ENCODE measurements at places on chromosomes 5 and 9. TPM values are rescaled to one million over a fixed set of nuclear protein-coding genes. Genes with fewer than 3 reads are reported as not detected.

DNA sequence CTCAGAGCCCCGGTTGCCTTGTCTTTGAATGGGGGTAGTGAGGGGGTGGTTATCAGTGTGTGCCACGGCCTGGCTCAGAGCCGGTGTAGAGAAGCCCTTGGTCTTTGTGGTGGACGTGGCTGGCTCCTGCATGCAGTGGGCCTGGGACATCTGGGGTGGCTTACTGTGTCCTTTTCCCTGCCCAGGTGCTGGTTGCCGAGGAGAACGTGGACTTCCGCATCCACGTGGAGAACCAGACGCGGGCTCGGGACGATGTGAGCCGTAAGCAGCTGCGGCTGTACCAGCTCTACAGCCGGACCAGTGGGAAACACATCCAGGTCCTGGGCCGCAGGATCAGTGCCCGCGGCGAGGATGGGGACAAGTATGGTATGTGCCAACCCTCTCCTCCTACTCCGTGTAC is 16.5 kb downstream of the FGF18 start:
- no peaks in the 10 kb centered on the region for H3K27me3 ChIP-seq
- H3K36me3 ChIP-seq: no peaks in the 10 kb centered on the region
- H3K4me3 ChIP-seq: no peak overlapping the region
- H3K27ac ChIP-seq: no peak overlapping the region

DNA sequence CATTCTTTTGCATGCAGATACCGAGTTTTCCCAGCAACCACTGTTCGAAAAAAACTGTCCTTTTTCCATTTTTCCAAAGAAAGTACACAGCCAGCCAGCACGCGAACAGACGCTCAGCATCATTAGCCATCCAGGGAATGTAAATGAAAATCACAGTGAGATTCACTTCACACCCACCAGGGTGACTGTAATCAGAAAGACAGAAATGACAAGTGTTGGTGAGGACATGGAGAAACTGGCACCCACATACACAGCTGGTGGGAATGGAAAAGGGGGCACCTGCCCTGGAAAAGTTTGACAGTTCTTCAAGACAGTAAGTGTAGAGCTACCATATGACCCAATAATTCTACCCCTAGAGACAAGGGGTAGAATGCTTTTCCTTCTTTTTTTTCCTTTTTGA is 25.0 kb upstream of the NCS1 start:
- H3K27ac ChIP-seq: no peak overlapping the region
- no peak overlapping the region for H3K4me3 ChIP-seq
- H3K27me3 ChIP-seq: no peaks in the 10 kb centered on the region
- no peaks in the 10 kb centered on the region for H3K36me3 ChIP-seq

GRCh38 chr5:62306896-62307689 is 1.1 kb downstream of the KIF2A start:
- H3K27me3 ChIP-seq: no peaks in the 10 kb centered on the region
- DNase-seq: no peak
- H3K4me1 ChIP-seq: peaks cover 11% of the 10 kb centered on the region
- H3K27ac ChIP-seq: peak overlapping the region; percentile 90

DNA sequence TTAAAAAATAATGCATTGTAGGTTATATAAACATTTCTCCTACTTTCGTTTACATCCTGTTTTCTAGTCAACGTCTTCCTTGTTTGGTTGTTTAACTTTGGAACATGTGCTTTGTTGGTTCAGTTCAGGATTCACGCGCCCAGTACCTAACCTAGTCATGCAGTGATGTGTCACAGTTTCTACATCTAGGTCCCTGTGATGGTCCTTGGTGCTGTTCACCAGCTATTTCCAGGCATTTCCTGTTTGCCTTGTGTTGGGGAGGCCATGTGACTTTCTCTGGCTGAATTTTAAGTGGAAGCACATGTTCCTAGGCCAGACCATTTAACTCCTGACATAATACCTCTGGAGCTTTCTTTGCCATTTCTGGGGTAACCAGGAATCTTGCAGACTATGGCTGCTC is 292.3 kb downstream of the SMARCA2 start:
- no peaks in the 10 kb centered on the region for H3K4me1 ChIP-seq
- H3K4me3 ChIP-seq: no peak overlapping the region
- no peak overlapping the region for H3K27ac ChIP-seq
- H3K36me3 ChIP-seq: no peaks in the 10 kb centered on the region
- DNase-seq: no peak
- H3K27me3 ChIP-seq: no peaks in the 10 kb centered on the region

DNA sequence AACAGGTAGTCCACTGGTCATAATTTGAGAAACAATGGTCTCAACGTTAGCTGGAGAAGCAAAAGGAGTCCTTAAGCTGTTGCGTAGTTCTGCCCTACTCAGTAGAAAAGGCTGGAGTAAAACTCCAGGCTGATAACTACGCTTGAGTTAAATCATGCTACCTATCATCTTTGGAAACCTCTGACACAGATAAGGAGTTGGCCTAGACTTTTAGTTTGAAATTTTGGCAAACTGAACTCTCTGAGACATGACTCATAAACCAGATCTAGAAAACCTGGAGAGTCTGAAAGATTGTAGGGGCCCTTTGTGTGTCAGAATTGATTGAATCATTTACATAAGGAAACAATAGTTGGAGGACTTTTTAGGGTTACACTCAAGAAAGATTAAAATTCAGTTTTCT is 26.3 kb downstream of the NMUR2 start:
- DNase-seq: no peak
- H3K27ac ChIP-seq: no peak overlapping the region
- no peaks in the 10 kb centered on the region for H3K4me1 ChIP-seq
- no peak overlapping the region for H3K4me3 ChIP-seq

GRCh38 chr9:121313458-121314152 is 45.6 kb downstream of the GSN start:
- DNase-seq: no peak
- peaks cover 92% of the 10 kb centered on the region for H3K36me3 ChIP-seq
- no peaks in the 10 kb centered on the region for H3K27me3 ChIP-seq
- no peak overlapping the region for H3K4me3 ChIP-seq
- H3K4me1 ChIP-seq: no peaks in the 10 kb centered on the region
- no peak overlapping the region for H3K27ac ChIP-seq

GRCh38 chr5:149386166-149386565 is 7.1 kb upstream of the IL17B start:
- H3K27me3 ChIP-seq: no peaks in the 10 kb centered on the region
- no peak for DNase-seq
- H3K36me3 ChIP-seq: no peaks in the 10 kb centered on the region

DNA sequence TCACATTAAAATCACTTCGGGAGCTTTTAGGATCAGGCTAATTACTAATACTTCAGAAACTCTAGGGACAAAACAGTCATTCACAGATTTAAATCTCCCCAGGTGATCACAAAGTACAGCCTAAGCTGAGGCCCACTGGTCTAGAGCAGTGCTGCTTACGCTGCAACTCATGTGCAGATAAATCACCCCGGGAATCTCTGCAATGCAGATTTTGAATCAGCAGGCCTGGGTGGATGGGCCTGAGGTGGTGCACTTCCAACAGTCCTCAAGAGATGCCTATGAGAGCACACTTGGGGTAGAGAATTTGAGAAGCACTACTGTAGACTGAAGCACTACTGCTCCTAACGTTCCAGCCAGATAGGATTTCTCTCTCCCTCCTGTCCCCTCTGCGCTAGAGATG is 28.4 kb downstream of the CSF1R start:
- no peak for DNase-seq
- H3K4me3 ChIP-seq: no peak overlapping the region
- no peaks in the 10 kb centered on the region for H3K27me3 ChIP-seq

GRCh38 chr9:89967527-89967926 is 362.7 kb downstream of the GADD45G start:
- no peak overlapping the region for H3K27ac ChIP-seq
- H3K27me3 ChIP-seq: no peaks in the 10 kb centered on the region
- no peak overlapping the region for H3K4me3 ChIP-seq
- H3K4me1 ChIP-seq: peaks cover 3% of the 10 kb centered on the region
- no peak for DNase-seq
- H3K36me3 ChIP-seq: no peaks in the 10 kb centered on the region

DNA sequence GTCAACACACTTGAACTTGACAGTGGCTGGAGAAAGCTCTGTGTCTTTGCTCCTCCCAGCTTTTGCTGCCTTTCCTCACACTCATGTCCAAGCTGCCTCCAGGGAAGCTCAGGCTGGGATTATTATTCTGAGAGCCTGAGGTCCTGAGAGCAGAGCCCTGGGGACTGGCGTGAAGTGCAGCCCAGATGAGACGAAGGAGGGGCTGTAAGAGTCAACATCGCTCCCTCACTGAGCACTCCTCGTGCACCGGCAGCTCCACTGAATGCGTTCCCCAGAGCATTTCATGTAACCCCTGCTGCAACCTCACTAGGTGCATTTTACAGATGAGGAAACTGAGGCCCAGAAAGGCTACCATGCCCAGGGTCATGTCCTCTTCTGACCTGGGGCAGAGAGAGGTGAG is 63.5 kb upstream of the PHYKPL start:
- H3K4me3 ChIP-seq: no peak overlapping the region
- no peak for DNase-seq
- H3K27me3 ChIP-seq: no peaks in the 10 kb centered on the region

- H3K36me3 ChIP-seq: no peaks in the 10 kb centered on the region
- no peaks in the 10 kb centered on the region for H3K27me3 ChIP-seq
- no peak overlapping the region for H3K27ac ChIP-seq
- peak; percentile 68 for DNase-seq
These were observed 50.7 kb downstream of the DBH start for GRCh38 chr9:133686642-133687575.

DNA sequence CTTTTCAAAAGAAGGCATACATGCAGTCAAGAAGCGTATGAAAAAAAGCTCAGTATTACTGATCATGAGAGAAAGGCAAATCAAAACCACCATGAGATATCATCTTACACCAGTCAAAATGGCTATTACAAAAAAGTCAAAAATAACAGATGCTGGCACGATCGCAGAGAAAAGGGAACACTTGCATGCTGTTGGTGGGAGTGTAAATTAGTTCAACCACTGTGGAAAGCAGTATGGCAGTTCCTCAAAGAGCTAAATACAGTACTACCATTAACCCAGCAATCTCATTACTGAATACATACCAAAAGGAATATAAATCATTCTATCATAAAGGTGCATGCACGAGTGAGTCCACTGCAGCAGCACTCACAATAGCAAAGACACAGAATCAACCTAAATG is 24.5 kb downstream of the RETREG1 start:
- H3K36me3 ChIP-seq: no peaks in the 10 kb centered on the region
- H3K4me3 ChIP-seq: no peak overlapping the region
- no peak overlapping the region for H3K27ac ChIP-seq
- H3K27me3 ChIP-seq: no peaks in the 10 kb centered on the region
- H3K4me1 ChIP-seq: no peaks in the 10 kb centered on the region

- H3K27me3 ChIP-seq: no peaks in the 10 kb centered on the region
- no peaks in the 10 kb centered on the region for H3K4me1 ChIP-seq
- no peaks in the 10 kb centered on the region for H3K36me3 ChIP-seq
- no peak for DNase-seq
- no peak overlapping the region for H3K27ac ChIP-seq
- H3K4me3 ChIP-seq: no peak overlapping the region
These were observed 21.9 kb downstream of the SEMA4D start for GRCh38 chr9:89475891-89476440.

DNA sequence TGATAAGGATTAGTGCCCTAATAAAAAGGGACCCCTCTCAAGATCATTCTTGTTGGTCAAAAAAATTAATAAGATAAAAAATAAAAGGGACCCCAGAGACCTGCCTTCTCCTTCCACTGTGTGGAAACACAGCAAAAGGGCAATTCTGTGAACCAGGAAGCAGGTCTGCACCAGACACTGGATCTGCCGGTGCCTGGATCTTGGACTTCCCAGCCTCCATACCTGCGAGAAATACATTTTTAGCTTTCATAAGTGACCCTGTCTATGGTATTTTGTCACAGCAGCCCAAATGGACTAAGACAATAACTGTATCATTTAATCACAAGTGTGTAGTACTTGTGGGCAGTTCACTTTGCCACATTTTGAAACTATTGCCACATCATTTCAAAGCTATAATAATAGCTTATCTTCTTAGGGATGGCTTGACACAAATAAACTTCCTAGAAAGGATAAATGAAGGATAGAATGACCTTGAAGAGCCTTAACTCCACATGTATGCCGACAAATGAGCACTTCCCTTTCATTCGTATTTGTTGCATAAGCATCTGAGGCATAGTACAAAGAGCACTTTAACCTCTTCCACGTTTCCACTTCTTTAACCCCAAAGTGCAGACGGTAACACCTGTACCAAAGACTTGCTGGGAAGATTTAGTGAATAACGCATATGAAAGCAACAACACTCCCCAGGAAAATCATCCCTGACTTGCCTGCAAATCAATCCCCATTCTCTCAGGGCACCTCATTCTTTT is 336.5 kb downstream of the RFX3 start:
- no peaks in the 10 kb centered on the region for H3K4me1 ChIP-seq
- no peak overlapping the region for H3K27ac ChIP-seq
- H3K4me3 ChIP-seq: no peak overlapping the region
- no peaks in the 10 kb centered on the region for H3K27me3 ChIP-seq
- no peak for DNase-seq

- no peak for DNase-seq
- H3K27me3 ChIP-seq: no peaks in the 10 kb centered on the region
- no peak overlapping the region for H3K27ac ChIP-seq
These were observed 2.5 kb upstream of the FSD1L start for GRCh38 chr9:105445203-105445881.

GRCh38 chr5:82406205-82406773 is 128.1 kb upstream of the RPS23 start:
- peak overlapping the region; percentile 69 for H3K27ac ChIP-seq
- peak; percentile 51 for DNase-seq
- no peaks in the 10 kb centered on the region for H3K36me3 ChIP-seq
- peaks cover 23% of the 10 kb centered on the region for H3K4me1 ChIP-seq
- H3K27me3 ChIP-seq: no peaks in the 10 kb centered on the region

GRCh38 chr5:140134277-140134935 is 8.7 kb downstream of the IGIP start:
- no peak overlapping the region for H3K27ac ChIP-seq
- H3K27me3 ChIP-seq: no peaks in the 10 kb centered on the region
- H3K36me3 ChIP-seq: no peaks in the 10 kb centered on the region
- no peak for DNase-seq

DNA sequence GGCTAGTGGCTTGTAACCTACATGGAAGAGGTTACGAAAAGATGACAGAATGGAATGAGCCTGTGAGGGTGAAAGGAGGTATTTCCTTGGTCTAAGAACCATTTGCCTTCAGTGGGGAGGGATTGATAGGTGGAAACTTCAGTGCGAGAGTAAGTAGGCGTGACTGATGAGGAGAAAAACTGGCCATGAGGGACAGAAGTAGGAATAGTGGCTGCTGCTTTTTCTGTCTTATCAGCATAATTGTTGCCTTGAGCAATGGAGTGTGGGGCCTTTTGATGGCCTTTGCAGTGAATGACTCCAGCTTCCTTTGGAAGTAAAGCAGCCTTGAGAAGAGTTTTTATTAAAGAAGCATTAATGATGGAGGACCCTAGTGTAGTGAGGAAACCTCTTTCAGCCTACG is 9.0 kb upstream of the ZNF79 start:
- no peak overlapping the region for H3K4me3 ChIP-seq
- H3K27me3 ChIP-seq: no peaks in the 10 kb centered on the region
- no peak for DNase-seq
- H3K4me1 ChIP-seq: no peaks in the 10 kb centered on the region
- no peaks in the 10 kb centered on the region for H3K36me3 ChIP-seq

The MYMK gene
- total RNA-seq: not detected

The SLC34A3 gene
- total RNA-seq: 0.10 TPM

The GABBR2 gene
- total RNA-seq: 0.81 TPM

The LECT2 gene
- not detected for total RNA-seq

The LCN1 gene
- total RNA-seq: not detected

The NFIB gene
- total RNA-seq: 67.9 TPM
